KBM-7 (cell line): ENCODE measurements at places on chromosomes 3 and 15.

- no peak for DNase-seq
These were observed 70.8 kb downstream of the TMCC1 start for GRCh38 chr3:129822679-129823078.

DNA sequence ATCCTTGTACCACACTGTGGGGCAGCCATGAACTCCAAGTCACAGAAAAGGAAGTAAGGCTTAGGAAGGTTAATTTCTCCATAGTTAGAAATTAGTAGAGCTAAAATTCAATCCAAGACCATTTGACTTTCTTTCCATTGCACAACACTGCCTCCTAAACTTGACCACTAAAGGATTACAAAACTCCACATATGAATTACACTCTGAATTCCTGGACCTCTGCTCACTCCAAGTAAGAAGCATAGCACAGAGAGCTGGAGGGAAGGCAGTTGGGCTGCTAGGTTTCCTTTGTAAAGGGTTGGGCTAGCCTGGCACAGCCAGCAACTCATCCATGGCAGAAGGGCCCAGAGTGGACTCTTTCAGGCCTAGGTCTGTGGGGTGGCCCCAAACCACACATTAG, 134.4 kb downstream of the MYLK start:
- no peak for DNase-seq

GRCh38 chr3:148582126-148582525, 115.6 kb upstream of the AGTR1 start:
- no peak for DNase-seq

DNA sequence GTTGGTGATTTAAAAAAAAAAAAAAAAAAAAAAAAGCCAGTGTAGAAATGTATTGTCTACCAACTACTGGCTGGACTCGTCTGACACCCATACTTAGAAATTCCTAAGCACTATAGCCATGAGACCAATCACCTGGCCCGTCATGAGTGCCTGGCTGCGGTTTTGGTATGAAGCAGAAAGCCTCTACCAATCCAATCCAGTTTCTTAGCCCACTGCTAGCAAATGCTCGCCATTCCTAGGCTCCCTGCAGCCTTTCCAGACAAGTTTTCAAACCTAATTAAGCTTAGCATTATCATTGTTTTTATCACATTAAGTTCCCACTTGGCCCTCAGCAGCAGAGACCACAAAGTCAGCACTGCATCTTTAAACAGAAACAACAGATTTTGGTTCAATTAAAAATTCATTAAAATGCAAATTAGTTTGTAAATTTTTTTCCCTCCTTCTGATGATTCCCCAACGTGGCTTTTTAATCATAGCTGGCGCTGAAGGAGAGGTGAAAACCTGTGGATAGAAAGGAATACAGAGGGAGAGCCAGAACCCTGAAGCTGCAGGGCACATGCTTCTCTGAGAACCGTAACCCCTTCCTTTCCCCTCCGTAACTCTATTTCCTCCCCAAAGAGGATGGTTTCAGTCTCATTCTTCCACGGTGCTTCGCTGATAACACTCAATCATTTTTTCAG, 32.2 kb upstream of the ST8SIA2 start:
- DNase-seq, result no peak

GRCh38 chr3:123357275-123357674, 91.6 kb downstream of the ADCY5 start:
- DNase-seq, result no peak

DNA sequence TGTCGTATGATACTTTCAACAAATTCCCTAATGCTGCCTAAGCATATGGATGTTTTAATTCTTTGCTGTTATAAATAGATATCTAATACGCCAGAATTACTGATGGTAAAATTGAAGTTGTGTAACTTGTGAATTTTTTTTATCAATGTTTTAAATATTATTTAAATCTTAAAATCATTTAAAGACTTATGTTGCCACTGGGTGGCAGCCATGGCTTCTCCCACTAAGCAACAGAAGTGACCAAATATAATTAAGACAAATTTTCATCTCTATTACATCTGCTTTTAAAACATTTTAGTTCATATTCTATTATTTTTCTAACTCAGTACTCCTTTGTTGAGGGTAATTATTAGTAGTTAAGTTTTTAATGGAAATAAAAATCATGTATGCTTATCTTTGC, 8.1 kb upstream of the IL20RB start:
- DNase-seq, result no peak

- no peak for DNase-seq
These were observed 77.4 kb downstream of the FLNB start for GRCh38 chr3:58085616-58086015.

- no peak for DNase-seq
These were observed 68.0 kb downstream of the PDZRN3 start for GRCh38 chr3:73556520-73557372.

DNA sequence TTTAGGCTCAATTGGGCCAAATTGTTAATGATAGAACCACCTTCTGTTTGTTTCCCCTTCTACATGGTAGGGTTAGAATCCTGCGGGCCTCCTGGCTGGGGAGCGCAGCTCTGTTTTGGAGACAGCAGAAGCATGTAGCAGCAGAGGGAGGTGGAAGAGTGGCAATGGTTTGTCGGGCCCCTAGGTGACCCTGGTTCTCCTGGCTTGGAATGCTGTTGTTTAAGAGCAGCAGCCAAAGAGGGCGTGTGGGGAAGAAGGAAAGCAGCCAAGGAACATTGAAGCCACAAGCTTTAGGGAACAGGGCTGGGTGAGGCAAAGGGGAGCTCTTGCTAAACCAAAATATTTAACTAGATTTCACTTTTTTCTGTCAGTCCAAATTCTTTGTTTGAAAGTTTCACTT, 213.7 kb upstream of the NR2E3 start:
- no peak for DNase-seq

GRCh38 chr3:9491506-9491905, 62.1 kb downstream of the LHFPL4 start:
- DNase-seq, result no peak

DNA sequence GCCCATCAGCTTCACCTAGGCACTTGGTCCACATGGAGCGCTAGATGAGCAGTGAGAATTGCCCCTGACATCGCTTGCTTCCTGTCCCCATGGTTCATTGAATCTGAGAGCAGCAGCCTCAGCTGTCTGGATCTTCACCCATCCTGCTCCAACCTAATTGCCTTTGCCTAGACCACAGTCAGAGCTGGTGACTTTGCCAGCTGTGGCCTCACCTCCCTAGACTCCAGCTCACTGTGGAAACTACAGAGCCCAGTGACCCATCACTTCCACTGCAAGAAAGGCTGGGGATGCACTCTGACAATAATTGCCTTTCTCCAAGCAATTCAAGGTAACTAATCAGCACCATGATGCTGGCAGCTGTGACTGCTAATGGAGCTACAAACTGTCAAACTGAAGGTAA, 30.6 kb upstream of the SLC6A1 start:
- DNase-seq, result no peak
